D721Med (cell line): ENCODE measurements at places on chromosomes 3 and 15.

DNA sequence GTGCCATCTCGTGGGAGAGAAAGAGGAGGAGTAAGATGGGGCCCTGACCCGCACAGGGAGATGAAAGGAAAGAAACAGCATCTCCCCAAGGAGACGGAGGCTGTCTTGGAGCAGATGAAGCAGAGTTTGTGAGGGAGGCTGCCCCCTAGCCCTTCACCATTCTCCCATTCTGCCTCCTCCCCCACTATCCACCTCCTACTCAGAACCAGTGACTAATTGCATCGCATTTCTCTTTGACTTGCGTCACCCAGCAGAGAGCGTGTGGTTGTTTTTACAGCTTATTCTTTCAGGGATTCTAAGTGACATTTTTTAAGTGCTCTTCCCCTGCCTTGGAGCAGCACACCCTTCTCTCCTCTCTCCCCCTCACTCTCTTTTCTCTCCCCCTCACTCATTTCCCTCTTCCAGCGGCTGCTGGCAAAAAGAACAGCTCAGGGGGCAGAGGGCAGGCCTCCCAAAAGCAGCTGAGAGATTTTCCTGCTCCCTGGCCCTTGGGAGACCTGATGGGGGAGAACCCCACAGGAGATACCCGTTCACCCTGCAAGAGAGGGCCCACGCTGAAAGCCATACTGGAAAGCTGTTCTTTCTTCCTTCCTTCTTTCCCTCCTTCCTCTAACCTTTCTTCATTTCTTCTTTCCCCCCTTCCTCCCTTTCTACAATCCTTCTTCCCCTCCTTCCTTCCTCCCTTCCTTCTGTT, 91.8 kb downstream of the MRPL46 start:
- no peak for DNase-seq

DNA sequence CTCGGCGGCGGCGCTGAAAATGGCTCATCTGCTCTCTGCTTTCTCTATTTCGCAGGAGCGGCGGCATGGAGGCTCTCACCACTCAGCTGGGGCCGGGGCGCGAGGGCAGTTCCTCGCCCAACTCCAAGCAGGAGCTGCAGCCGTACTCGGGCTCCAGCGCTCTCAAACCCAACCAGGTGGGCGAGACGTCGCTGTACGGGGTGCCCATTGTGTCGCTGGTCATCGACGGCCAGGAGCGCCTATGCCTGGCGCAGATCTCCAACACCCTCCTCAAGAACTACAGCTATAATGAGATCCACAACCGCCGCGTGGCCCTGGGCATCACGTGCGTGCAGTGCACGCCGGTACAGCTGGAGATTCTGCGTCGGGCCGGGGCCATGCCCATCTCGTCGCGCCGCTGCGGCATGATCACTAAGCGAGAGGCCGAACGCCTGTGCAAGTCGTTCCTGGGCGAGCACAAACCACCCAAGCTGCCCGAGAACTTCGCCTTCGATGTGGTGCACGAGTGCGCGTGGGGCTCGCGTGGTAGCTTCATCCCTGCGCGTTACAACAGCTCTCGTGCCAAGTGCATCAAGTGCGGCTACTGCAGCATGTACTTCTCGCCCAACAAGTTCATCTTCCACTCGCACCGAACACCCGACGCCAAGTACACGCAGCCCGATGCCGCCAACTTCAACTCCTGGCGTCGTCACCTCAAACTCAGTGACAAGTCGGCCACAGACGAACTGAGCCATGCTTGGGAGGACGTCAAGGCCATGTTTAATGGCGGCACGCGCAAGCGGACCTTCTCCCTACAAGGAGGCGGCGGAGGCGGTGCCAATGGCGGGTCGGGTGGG, 790 bp downstream of the SKOR1 start:
- DNase-seq, result no peak

DNA sequence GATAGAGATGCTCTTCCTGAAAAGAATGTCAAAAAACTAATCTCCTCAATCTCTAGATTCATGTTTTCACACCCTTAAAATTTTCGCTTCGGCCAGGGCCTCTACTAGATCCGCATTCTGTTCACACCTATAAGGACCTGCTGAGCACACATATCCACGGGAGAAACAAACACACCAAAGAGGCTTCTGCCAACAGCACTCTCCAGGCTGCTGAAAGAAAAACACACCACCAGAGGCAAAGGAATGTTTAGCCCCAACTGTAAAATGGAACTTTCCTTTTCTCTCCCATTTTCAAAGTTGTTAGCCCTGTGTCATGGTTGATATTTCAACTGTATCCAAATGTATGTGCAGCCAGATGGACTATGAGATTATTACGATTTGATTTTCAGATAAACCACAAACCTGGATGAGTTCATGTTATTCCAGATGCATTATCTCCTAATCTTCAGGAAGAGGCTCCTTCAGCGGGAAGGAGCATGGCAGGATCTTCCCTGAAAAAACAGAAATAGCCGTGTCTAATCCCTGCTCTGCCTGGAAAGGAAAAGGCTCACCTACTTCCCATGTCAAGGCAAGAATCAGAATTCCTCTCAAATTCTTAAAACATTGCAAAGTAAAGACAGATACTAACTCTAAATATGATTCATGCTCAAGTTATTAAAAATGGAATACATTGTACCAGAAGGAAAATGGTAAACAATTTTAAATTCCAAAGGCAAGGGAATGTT, 442.7 kb upstream of the NR2F2 start:
- no peak for DNase-seq

- no peak for DNase-seq
Measured at GRCh38 chr15:35717721-35718120, 171.8 kb upstream of the DPH6 start.

- DNase-seq, result no peak
Measured at GRCh38 chr3:127257351-127257750, 30.5 kb downstream of the PRR20G start.
